ENCODE measurements at places on chromosomes 1 and 21. TPM values are rescaled to one million over a fixed set of nuclear protein-coding genes. Genes with fewer than 3 reads are reported as not detected.

The TENT5C gene
- 22.5 TPM for total RNA-seq

- no peak for DNase-seq
These were observed 19.7 kb downstream of the CYP4B1 start for GRCh38 chr1:46818591-46818990.

GRCh38 chr1:94614996-94615395 lies 73.4 kb upstream of the F3 start:
- no peak for DNase-seq

DNA sequence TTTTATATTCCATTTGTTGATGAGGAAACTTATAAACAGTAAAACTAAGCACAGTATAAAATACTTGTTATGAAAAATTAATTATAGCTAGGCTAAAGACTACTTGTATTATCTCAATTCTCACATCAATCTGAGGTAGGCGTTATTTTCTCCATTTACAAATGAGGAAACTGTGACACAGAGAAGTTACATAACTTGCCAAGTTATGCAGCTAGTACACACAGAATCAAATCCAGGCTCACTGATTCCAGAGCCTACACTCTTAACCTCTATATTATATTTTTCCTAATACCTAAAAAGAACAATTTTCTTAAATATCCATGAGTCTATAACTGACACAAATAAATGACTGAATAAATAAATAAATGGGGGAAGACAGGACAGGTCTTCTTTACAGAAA lies 11.2 kb upstream of the VPS45 start:
- DNase-seq: no peak

The SPATA17 gene
- not detected for total RNA-seq

- no peak for DNase-seq
These were observed 27.3 kb upstream of the GLIS1 start for GRCh38 chr1:53766194-53766742.

- DNase-seq: no peak
These were observed 88.0 kb downstream of the XCL2 start for GRCh38 chr1:168455764-168456163.

The C1orf56 gene
- 2.1 TPM for total RNA-seq
